ENCODE measurements at places on chromosomes 7 and 10.
A peak's percentile ranks its signal among the peaks of the same experiment; 100 is the strongest.

GRCh38 chr7:157139111-157139809, 534 bp downstream of the UBE3C start:
- DNase-seq, result no peak

DNA sequence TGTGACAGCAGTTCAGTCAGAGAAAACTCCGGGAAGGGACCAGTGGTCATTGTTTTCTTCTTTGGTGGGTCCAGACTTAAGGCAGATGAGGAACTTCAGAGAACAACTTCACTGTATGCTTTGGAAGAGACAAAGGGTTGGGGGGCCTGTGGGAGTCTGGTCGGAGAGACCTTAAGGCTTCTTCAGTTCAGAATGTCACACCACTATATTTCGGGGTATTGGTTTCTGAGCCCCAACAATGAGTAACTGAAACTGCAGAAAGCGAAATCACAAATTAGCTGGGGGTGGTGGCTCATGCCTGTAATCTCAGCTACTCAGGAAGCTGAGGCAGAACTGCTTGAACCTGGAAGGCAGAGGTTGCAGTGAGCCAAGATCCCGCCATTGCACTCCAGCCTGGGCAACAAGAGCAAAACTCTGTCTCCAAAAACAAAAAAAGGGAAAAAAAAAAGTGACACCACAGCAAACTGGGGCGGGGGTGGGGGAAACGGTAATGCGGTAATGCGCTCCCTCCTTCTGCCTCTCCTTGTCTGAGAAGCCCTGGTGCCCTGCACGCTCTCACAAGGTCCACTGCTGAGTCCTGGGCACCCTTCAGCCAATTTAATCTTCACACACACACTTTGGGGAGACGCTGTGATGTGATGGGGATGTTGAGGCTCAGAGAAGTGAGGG, 2.2 kb upstream of the ADIRF start:
- no peak for DNase-seq

GRCh38 chr7:1533547-1534329, 3.2 kb downstream of the MAFK start:
- peak; percentile 8 for DNase-seq

DNA sequence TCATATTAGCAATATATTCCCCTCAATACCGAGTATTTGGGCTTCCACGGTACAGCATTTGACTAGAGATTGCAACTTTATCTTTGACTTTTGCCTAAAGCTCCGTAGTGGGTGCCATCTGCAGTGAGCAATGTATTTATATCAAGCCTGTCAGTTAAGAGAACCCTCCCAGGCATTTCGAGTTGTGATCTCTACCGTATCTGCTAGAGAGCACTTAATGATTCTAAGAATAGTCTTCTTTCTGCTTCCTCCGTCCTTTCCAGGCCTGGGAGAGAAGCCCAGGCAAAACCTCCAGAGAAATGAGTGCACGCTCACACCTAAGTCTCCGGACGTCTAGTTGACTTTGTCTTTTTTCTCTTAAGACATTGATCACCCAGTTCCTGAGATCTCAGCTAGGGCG, 210.6 kb downstream of the KLF6 start:
- no peak for DNase-seq

DNA sequence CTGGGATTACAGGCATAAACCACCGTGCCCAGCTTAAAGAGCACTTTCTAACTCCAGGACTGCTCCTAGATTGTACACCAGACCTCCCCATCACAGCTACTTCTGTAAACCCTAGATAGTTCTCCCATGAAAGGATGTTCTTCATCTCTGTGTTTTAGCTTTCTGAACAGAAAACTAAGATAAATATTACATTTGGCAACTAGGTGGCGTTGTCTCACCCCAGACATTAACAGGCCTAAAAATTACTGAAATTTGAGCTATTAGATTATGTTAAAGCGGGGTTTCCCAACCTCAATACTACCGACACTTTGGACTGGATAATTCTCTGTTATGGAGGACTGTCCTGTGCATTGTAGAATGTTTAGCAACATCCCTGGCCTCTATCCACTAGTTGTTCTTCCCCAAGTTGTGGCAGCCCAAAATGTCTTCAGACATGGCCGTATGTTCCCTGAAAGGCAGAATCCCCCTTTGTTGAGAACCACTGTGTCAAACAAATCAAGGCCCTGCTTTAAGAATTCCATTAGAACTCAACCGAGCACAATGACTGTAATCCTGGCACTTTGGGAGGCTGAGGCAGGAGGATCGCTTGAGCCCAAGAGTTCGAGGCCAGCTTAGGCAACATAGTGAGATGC, 19.1 kb downstream of the ATOH7 start:
- DNase-seq, result peak; percentile 33

Data from MV-4-11 (cell line).